ENCODE measurements at places on chromosomes 5 and 9.

DNA sequence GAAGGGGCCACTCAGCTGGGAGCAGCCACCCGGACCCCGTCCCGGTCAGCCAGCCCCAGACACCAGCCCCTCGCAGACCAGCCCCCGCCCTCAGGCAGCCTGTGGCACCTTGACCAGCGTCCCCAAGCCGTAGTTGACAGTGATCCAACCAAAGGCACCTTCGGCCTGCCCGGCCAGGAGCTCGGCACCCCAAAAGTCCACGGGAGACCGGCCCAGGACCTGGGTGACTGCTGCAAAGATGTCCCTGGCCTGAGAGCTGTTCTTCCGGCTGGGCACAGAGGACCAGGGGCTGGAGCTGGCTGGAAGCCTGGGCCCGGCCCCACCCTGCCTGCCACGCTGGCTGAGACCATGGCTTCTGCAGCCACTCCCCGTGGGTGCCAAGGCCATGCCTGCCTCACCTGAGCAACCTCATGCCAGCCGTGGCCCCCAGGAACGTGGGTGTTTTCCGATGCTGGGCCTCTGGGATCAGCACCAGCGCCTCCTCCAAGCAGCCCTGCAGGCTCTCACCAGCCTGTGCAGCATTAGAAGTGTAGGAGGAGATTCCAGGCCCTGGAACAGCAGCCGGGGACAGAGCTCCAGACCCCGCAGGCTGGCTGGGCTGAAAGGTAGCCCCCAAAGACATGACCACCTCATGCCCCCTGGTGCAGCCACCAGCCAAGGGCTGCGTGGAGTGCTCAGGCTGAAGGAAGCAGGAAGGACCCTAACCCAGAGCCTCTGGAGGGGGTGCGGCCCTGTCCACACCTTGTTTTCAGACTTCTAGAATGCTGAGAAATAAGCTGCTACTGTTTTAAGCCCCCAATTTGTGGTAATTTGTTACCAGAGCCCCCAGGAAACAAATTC is 4.2 kb downstream of the ENTPD8 start:
- DNase-seq = no peak

DNA sequence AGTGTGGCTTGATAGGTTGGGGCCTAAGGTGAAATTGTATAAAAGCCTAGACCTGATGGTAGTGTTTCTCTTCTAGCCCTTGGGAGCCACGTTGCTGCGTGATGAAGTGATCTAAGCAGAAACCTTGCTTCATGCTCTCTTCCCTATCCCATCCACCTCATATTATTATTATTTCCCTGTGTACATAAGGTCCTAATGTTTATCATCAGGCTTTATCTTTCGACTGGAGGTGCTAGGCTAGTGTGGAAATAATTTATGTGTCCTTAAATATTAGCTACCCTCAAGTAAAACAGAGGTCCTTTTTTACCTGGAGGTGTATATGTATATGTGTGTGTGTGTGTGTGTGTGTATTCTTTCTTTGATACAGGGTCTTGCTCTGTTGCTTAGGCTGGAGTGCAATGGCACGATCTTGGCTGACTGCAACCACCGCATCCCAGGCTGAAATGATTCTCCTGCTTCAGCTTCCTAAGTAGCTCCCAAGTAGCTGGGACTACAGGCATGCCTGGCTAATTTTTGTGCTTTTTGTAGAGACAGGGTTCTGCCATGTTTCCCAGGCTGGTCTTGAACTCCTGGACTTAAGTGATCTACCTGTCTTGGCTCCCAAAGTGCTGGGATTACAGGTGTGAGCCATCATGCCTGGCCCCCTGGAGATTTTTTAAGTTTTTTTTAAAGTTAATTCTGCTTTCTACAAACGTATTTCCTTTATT is 3.7 kb downstream of the UGCG start:
- DNase-seq = no peak

- no peak for DNase-seq
Measured at GRCh38 chr9:94740145-94740840, 13.8 kb downstream of the AOPEP start.

DNA sequence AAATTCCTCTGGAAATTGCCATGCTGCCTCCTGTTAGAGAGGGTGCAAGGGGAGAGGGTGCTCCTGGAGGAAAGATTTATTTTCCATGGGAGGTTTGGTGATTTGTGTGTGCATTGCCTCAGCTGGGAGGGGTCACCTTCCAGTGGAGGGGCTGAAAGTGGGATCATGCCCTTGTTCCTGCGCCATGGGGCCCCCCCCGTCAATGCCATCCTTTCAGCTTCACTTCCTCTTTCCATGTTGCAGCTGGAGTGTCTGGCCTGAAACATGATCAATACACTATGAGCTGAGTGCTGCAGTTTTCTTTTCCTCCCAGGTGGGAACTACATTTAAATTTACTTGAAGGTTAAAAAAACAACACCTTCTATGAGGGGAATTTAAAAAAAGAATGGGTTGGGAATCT is 176.8 kb downstream of the MELK start:
- no peak for DNase-seq

All from stimulated activated CD4-positive, alpha-beta T cell treated with anti-CD3 and anti-CD28 coated beads, Interleukin-1b, Interleukin-23, amount 100 ng/mL, for 1 hour (primary cell).